ENCODE measurements at places on chromosomes 11 and 22. TPM values are rescaled to one million over a fixed set of nuclear protein-coding genes. Genes with fewer than 3 reads are reported as not detected.

GRCh38 chr22:40240160-40240559 lies 62.4 kb downstream of the TNRC6B start:
- peaks cover 57% of the 10 kb centered on the region for H3K4me1 ChIP-seq
- H3K36me3 ChIP-seq, result no peaks in the 10 kb centered on the region
- no peak overlapping the region for H3K4me3 ChIP-seq
- no peak for DNase-seq
- H3K27me3 ChIP-seq, result no peaks in the 10 kb centered on the region
- H3K27ac ChIP-seq, result no peak overlapping the region

Gene CCDC87
- total RNA-seq, result 0.13 TPM

- H3K27me3 ChIP-seq, result no peaks in the 10 kb centered on the region
- no peak for DNase-seq
- no peaks in the 10 kb centered on the region for H3K4me1 ChIP-seq
- H3K36me3 ChIP-seq, result no peaks in the 10 kb centered on the region
Observed at GRCh38 chr22:47114813-47115517, 352.5 kb downstream of the TBC1D22A start.

Gene VSIG10L2
- not detected for total RNA-seq

GRCh38 chr22:38201711-38202436 lies at the start of gene MAFF:
TSS of gene MAFF (plus strand) at chr22:38201994. CDS start at chr22:38213854, 11,860 bp downstream.
- H3K27me3 ChIP-seq, result no peaks in the 10 kb centered on the region
- H3K4me1 ChIP-seq, result peaks cover 15% of the 10 kb centered on the region
- no peaks in the 10 kb centered on the region for H3K36me3 ChIP-seq
- H3K27ac ChIP-seq, result peak within 1 kb of the TSS; percentile 95

GRCh38 chr11:733072-733471 lies 14.2 kb upstream of the TALDO1 start:
- H3K27me3 ChIP-seq, result no peaks in the 10 kb centered on the region
- DNase-seq, result no peak
- no peaks in the 10 kb centered on the region for H3K36me3 ChIP-seq

DNA sequence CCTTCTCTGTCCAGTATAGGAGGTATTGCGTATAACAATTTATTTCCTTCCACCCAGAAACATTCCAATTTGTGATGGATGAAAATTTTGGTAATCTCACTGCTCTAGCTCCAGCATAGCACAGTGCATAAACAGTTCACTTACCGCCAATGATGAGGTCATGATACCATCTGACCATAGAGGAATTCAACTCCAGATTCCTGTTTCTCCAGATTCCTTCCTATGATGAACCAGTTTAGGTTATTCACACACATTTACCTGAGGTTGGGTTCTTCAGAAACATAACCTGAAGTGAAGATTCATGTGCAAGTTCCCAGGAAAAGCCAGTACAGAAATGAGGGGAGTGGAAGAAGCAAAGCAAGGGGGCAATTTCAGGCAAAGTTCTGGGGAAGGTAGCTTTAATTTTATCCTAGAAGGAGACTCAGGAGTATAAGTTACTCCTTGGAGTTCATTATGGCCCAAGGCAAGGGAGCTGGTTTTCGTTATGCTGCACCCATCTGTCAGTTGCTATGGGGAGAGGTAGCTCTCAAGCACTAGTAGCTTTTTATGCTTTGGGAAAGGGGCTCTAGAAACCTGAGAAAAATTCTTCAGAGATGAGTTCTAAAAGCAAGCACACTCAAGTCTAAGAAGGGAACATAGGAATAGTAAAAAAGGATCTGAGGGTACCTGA lies 121.6 kb downstream of the CASP12 start:
- no peak overlapping the region for H3K27ac ChIP-seq
- no peak overlapping the region for H3K4me3 ChIP-seq
- no peak for DNase-seq
- H3K36me3 ChIP-seq, result no peaks in the 10 kb centered on the region

DNA sequence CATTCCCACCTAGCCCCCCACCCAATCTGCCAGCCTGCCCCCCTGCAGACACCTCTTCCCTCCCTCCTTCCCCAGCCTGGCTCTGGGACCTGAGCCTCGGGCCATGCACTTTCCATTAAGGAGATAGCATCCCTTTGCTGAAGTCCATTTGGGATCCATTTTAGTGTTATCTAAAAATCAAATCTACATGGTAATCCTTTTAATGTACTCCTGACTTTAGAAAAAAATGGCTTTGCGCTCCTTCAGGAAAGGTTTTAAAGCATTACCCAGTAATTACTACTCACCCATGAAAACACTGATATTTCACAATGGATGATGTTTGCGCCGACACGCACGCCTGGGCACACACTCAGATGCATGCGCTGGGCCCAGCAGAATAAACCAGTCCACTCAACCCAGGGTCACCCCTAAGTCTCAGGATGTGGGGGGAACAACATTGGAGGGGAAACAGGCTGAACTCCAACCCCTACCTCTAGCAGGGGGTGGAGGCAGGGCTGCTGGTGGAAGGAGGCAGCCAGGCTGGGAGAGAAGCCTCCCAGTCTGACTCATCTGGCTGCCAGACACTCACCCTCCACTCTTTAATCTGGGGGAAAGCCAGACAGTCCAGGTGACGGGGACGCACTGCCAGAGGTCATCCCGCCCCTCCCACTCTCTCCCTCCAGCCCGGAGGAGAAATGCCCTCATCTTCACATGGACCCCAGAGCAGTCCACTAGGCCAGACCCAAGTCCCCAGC lies 29.8 kb downstream of the LMO1 start:
- H3K4me3 ChIP-seq, result no peak overlapping the region
- H3K36me3 ChIP-seq, result no peaks in the 10 kb centered on the region

GRCh38 chr11:19777039-19777376 lies 64.4 kb downstream of the NAV2 start:
- H3K27ac ChIP-seq, result no peak overlapping the region
- peaks cover 4% of the 10 kb centered on the region for H3K4me1 ChIP-seq
- peaks cover 4% of the 10 kb centered on the region for H3K27me3 ChIP-seq
- DNase-seq, result no peak
- no peaks in the 10 kb centered on the region for H3K36me3 ChIP-seq

Gene CEND1
- total RNA-seq, result not detected

- no peak overlapping the region for H3K27ac ChIP-seq
- DNase-seq, result no peak
- no peaks in the 10 kb centered on the region for H3K27me3 ChIP-seq
Observed at GRCh38 chr11:124101737-124102136, 13.5 kb upstream of the VWA5A start.
